ENCODE measurements at places on chromosomes 1 and 21.
A peak's percentile ranks its signal among the peaks of the same experiment; 100 is the strongest.

DNA sequence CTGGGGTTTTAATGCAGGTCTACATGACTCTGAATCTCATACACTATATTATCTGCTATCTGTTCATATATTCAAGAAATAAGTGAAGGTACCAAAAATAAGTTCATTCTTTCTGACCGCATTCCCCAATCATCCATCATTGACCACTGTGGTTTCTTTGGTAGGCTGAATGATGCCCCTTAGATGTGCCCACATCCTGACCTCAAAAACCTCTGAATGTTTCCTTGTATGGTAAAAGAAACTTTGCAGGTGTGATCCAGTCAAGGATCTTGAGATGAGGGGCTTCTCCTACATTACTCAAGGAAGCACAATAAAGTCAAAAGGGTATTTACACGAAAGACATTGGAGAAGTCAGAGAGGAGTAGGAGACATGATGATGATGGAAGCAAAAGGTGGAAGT lies 60.6 kb upstream of the LRRC8B start:
- no peak for DNase-seq

DNA sequence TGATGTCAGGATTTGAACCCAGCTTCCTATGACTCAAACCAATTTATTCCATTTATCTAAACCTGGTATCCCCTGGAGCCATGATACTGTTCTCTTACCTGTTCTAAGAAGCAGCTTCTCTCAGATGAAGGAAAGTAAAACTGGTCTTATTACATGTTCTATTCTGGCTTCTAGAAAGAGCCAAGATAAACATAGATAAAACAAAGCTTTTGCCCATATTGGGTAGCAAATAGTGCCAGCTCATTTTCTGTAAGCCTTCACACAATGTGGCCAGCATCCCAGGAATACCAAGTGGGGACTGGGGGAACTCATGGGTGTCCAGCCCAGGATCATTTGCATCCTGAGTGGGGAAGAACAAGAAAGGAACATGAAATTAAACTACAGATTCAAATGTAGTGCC lies 53.5 kb upstream of the EPHA8 start:
- no peak for DNase-seq

DNA sequence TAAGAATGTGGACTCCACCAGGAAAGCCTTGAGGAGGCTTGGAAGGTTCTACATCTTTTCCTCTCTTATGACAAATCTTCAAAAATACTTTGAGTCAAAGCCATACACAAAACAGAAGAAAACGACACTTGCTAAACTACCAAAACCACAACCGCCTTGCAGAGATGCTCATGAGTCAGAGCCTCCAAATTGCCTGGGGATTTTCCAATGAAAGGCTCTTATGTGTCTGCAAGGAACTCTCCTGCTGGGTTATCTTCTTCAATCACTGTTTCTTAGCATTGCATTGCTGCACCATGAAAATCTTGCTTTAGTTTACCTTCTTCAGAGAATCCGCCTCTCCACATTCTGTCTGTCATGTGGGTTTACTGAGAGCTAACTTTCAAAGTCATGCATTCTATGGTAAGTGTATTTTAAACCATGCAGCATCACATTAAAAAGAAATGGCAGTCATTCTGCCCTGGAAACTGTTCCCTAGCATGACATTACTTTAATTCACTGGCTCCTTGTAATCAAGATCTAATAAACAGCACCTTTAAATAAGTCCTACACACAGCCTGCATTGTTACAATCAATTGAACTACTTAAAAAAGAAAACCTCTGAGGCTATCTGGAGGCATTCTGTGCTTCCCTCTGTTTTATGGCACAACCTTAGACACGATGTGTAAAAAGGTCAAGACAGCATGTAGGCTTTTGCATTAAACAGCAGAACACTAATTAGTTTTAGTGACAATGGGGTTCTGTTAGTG lies 210.0 kb upstream of the FOXD3 start:
- DNase-seq, result peak; percentile 6

DNA sequence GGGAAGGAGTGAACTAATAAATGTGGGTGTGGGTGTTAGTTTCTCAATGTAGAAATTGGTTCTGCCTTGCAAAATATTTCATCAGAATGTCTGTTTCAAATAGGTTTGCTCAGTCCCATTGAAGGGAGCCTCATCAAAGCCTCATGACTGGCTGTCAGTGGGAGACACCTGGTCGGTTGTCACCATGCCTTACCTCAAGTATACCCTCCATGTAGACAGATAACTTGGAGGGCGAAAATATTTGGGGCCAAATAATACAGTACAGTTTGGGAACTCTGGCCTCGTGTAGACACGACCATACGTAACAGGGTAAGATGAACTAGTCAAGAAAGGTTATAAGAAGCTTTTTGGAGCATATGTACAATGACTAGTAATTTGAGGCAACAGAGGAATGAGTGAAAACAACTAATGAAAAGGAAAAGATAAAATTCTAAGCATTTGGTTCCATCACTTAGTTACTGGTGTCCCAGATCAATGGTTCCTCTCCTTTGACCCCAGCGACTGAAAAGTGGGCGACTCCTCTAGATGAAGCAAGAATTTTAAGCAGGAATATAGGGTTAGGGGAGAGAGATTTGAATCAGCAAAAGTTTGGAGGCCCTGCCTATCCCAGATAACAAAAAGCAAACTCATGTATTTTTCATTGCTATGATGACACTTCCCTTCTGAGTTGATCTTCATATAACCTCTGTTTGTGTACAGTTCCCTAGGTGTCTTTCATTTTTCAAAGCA lies 163.9 kb downstream of the LRRC40 start:
- DNase-seq, result peak; percentile 3

GRCh38 chr1:159556931-159557369 lies 21.1 kb upstream of the OR10J5 start:
- DNase-seq, result no peak

GRCh38 chr1:78703806-78704205 lies 54.2 kb downstream of the IFI44 start:
- no peak for DNase-seq

DNA sequence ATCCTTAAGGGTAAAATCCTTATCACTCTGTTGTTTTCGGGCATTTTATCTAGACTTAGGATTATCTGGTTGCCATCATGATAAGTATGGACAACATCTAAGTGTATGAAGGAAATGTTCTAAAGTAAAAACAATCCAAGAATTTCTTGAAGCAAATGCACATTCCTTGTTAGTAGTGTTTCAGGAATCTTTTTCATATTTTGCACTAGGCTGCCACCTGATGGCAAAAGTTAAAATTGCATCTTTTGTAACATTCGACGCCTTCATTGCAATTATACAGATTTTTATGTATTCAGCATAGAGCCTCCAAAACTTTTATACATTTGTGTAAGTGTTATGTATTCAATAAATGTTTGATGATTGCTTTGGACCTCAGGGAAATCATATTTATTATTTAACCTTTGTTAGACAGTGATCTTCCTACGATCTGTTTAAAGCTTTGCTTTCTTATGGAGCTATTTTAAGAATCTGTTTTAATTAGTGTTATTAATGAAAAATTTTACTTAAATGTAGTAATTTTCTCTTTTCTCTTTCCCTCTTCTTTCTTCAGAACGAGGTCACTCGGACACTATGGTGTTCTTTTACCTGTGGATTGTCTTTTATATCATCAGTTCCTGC lies 49.4 kb upstream of the KIAA1614 start:
- DNase-seq, result peak; percentile 88

- no peak for DNase-seq
Measured at GRCh38 chr1:241902391-241903065, 54.5 kb downstream of the EXO1 start.

DNA sequence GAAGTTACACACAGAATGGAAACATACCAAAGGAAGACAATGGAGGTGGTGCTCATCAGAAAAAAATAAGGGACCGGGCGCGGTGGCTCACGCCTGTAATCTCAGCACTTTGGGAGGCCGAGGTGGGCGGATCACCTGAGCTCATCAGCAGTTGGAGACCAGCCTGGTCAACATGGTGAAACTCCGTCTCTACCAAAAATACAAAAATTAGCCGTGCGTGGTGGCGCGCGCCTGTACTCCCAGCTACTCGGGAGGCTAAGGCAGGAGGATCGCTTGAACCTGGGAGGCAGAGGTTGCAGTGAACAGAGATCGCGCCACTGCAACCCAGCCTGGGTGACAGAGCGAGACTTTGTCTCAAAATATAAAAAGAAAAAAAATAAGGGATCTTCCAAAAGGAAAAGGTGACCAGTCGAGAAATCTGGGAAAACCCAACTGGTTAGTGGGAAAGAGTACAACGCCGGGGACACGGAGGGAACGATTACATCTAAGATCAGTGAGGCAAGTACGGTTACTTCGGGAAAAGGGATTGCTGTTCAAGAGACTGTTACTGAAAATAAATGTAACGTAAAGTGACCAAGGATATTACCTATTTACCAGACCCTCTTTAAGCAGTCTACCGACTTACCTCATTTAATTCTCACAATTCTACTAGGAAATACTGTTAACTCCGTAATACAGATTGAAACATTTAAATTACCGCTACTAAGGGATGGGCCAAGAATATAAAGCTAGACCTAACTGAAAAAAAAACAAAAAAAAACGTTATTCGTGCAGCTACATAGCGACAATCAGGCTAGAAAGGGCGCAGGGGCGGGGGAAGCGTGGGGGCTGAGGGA lies 822 bp downstream of the CCT3 start:
- DNase-seq, result peak; percentile 34

DNA sequence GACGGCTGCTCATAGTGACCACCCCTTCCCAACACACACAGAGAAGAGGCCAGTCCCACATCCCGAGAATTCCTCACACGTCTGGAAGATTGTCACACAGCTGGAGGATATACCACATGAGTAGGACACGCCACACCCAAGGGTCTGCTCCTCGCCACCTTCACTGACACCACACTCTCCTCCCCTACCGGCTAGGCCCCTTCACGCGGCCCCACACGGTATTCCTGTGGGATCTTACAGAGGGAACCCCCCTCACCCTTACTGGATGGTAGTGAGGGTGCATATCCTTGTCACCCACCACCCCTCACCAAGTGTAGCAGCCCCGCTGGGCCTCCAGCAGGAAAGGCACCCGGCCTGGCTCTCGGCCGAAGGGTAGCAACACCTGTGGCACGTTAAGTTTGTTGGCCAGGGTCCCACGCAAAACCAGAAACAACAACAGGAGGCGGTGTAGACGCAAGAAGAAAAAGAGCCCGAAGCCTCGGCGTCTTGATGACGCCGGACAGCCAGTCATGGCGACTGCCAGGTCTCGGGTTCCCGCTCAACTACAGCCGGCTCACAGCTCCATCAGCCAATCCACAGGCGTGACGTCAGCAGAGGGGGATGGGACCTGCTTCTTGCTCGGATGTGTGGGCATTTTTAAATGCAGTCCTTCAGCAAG lies at the start of gene NUP210L:
NUP210L (minus strand) TSS at position 540 of the 658 bp plus-strand sequence.
- DNase-seq, result no peak

GRCh38 chr1:147834181-147834580 lies 68.4 kb upstream of the GJA8 start:
- DNase-seq, result no peak

- DNase-seq, result peak; percentile 27
Measured at GRCh38 chr1:71667216-71667615, 586.4 kb upstream of the ZRANB2 start.

DNA sequence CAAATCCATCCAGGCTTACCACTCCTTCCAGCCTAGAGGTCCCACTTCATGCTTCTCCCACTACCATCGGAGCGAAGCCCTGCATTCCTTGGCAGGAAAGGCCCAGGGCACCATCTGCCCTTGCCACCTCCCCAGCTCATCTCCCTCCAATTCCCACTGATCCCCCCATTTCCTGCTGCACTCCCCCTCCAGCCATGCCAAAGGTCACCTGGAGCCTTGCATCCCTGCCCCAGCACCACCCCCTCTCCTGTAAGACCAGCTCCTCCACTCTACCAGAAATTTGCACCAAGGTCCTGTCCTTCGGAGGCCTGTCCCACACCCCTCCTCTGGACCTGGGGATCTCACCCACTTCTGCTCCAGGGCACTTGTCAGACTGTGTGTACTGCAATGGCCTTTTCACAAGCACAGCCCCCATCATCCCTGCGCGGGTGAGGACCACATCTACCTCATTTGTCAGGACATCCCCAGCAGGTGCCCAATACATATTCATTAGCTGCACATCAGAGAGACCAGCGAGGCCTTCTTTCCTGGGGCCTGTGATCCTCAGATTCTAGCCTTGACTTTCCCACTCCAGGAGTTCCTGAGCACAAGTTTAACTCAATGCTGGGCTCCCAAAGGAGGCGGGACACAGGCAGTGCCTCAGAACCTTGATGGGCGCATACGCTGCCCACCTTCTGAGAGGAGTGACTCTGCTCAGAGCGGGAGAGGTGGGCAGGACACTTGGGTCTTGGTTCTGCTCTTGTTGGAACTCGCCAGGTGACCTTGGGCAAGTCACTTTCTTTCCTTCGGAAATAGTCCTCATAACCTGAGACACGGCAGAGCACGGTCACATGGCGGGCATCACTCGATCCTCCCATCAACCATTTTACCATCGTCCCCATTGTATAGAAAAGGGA lies 49.9 kb upstream of the EDN2 start:
- no peak for DNase-seq

DNA sequence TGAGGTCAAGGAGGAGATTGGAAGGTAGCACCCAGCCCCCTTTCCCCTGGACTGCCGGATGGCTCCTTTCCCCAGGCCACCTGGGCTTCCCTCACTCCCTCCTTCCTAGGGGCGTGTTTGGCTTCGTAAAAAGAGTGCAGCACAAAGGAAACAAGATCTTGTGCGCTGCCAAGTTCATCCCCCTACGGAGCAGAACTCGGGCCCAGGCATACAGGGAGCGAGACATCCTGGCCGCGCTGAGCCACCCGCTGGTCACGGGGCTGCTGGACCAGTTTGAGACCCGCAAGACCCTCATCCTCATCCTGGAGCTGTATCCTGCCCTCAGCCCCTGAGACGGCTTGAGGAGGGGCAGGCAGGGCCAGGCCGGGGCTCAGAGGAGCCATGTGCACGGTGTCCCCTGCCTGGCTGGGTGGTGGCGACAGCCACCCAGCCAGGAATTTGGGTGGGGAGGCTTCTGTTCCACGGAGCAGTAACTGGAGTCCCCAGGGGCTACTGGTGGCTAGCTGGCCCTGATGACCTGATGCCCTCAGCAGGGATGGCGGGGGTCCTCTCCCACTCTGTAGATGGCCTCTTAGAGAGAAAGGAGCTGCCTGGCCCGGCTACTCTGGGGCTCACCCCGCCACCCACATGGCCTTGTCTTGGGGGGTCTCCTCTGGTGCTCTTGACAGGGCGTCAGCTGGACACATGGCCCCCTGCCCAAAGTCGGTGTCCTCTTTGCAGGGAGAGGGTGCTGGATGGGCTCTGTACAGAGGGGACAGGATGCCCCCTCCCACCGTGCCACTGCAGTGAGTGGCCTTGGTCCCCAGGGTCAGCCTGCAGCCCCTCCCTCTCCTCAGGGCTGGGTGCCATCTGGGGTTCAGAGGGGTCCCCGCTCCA lies 39.5 kb downstream of the TRIM11 start:
- no peak for DNase-seq

- peak; percentile 79 for DNase-seq
Measured at GRCh38 chr1:231665101-231665500, 38.5 kb downstream of the DISC1 start.

- no peak for DNase-seq
Measured at GRCh38 chr1:25654109-25654660, 37.6 kb downstream of the MAN1C1 start.
